ENCODE measurements at places on chromosomes 11 and 22.
A peak's percentile ranks its signal among the peaks of the same experiment; 100 is the strongest.

DNA sequence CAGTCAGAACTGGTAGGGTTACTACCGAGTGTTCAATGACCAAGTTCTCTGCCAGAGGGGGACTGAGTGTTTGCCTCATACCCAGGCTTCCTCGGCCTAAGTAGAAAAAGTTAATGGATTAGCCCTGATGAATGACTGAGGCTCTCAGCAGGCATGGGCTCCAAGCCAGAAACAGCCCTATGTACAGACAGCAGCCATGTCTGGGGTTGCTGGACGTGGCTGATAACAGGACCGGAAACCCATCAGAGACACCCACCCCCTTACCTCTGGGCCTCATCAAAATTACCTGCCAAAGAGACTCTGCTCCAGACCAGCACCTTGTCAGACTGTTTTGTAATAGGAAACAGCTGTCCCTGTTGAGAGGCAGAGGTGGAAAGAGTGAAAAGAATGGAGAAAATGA lies 351.4 kb downstream of the ETS1 start:
- peak; percentile 25 for DNase-seq

DNA sequence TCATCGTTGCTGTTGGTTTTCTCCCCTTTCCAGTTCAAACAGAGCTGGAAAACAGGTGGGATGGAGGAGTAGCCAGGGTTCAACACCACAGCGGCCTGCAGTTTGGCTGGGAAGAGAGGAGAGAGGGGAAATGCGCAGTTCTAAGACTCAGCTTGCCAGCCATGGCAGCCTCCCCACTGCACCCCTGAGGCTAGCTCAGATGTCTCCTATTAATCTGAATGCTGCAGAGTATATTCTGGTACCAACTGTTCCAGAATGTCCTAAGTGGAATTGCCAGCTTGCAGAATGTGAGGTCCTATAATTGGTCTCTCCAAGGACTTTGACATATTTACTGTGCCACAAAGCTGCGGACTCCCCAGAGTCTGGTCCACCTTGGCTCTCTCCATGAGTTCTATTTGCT lies 32.0 kb downstream of the NEFH start:
- DNase-seq = no peak

GRCh38 chr22:43861529-43861928 lies 784 bp downstream of the SULT4A1 start:
- DNase-seq = no peak

DNA sequence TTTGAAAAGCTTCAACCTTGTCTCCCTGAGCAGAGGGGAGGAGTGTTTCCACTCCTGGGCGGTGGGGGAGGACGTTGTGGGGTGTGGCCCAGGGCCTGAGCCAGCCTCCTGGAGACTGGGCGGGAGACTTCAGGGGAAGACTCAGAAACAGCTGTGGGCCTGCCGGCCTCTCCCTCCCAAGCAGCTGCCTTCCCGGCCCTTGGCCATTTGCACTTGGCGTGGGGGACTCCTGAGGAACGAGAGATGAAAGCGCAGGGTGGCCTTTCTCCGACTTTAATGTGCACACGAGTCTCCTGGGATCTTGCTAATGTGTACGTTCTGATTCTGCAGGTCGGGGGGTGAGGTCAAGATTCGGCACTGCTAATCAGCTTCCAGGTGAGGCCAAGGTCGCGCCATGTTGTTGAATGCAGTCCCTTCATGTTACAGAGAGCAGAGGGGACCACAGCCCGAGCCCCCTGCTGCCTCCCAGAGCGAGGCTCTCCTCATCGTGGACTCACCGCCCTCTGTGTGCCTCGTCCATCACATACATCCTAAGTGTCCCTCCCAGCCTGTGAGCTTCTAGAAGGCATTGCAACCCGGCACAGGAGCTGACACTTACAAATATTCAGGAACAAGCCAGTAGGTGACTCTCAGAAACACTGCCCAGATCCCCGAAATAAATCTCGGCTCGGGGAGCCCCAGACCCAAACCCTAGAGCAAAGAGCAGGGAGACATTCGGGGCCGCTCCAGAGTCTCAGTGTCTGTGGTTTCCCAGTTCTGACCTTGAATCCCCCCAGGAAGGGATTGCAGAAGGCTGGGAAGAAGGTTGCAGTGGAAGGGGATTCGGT lies 7.7 kb downstream of the LIF start:
- peak; percentile 72 for DNase-seq

- DNase-seq = no peak
Measured at GRCh38 chr22:41971431-41971830, 2.2 kb downstream of the SEPTIN3 start.

DNA sequence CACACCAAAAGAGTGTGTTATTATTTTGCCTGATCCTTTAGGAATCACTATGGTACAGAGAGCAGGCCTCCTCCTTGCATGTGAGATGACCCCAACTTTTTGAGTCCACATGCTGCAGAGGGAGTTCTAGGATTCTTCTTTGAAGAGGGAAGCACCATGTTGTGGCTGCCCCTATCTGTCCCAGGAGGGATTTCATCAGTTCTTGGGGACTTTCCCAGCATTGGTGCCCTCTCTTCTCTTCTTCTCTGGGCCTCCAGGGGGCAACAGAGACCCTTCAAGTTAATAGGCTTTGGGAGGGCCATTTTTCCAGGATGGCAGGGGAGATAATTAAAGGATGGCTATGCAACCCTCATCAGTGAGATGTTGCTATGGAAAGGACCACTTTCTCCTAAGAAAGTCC lies 3.6 kb downstream of the MMP1 start:
- peak; percentile 59 for DNase-seq

- DNase-seq = no peak
Measured at GRCh38 chr11:129093283-129093682, 98.8 kb downstream of the ARHGAP32 start.

- DNase-seq = no peak
Measured at GRCh38 chr11:75850787-75851186, 35.8 kb downstream of the UVRAG start.

DNA sequence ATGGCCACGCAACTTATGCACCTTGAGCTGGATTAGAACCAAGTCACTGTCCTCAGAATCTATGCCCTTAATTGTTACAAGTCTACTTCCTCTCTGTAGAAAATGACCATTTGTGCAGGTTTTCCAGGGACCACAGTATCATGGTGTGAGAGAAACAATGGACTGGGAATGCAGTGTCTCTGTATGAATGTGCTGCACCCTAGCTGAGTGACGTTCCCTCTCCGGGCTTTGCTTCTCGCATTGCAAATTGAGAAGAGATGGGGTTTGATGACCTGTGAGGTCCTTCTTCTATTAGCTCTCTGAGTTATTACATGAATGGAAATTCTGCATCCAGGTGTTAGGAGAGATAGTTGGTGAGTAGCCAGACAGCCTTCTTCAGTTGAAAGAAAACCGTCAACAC lies 1052.3 kb downstream of the NTM start:
- no peak for DNase-seq

- DNase-seq = no peak
Measured at GRCh38 chr11:103013421-103013820, 57.9 kb upstream of the MMP13 start.

- no peak for DNase-seq
Measured at GRCh38 chr11:20771681-20772080, 102.3 kb downstream of the NELL1 start.

GRCh38 chr11:3169255-3170043 lies 4.3 kb upstream of the OSBPL5 start:
- no peak for DNase-seq

- no peak for DNase-seq
Measured at GRCh38 chr11:60168306-60168705, 14.6 kb downstream of the MS4A6A start.

GRCh38 chr22:27311698-27312550 lies 489.6 kb downstream of the MN1 start:
- peak; percentile 36 for DNase-seq

DNA sequence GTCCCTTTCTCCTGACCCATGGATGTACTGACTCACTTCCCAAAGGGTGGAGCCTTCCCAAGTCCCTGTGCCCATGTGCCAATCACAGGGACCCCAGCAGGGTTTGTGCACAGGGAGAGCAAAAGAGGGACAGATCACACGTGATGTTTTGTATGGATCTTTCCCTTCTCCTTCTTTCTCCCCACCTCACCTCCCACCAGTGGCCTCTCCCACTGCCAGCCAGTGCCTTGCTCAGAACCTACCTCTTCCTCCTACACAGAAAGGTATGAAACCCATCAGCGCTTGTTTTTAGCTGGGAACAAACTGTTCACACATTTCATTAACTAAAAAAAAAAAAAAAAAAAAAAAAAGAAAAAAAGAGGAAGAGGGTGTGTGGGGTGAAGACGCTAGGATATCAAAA lies 112.9 kb downstream of the DSCAML1 start:
- no peak for DNase-seq

DNA sequence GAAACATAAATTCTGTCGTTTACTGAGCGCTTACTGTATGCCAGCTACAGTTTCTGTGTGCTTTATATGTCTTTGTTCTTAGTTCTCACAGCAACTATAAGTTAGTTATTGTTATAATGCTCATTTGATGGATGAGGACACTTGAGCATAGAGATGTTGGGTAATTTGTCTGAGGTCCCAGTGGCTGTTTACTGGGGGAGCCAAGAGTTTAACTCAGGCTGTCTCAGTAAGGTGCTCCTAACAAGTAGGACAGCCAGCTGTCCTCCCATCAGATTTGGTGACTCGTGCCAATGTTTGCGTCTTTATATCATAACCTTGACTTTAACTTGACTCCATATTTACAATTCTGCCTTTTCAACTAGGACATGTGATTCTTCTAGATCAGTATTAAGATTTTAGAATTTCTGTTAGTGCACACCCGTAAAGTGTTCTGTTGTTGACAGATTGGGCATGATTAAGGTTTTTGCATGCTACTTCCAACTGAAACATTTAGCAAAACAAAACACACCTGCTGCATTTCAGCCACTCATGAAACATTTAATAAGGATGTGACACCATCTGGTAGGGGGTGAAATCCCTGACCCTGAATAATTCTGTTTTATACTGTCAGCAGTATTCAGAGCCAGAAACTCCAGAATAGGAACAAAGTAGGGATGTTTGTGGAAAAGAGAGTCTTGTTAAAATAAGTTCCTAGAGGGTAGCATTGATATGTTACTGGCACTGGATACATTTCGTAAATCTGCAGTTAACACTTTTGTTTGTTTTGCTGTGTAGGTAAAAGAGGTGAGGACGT lies 1.9 kb downstream of the REXO2 start:
- DNase-seq = no peak

GRCh38 chr11:67376873-67377808 lies 3.7 kb upstream of the CLCF1 start:
- DNase-seq = no peak

GRCh38 chr11:113311536-113311935 lies 2.8 kb upstream of the TTC12 start:
- no peak for DNase-seq

- DNase-seq = peak; percentile 86
Measured at GRCh38 chr11:12377824-12378593, 638 bp downstream of the PARVA start.

GRCh38 chr11:2901196-2901796 lies 15.7 kb upstream of the CDKN1C start:
- no peak for DNase-seq

DNA sequence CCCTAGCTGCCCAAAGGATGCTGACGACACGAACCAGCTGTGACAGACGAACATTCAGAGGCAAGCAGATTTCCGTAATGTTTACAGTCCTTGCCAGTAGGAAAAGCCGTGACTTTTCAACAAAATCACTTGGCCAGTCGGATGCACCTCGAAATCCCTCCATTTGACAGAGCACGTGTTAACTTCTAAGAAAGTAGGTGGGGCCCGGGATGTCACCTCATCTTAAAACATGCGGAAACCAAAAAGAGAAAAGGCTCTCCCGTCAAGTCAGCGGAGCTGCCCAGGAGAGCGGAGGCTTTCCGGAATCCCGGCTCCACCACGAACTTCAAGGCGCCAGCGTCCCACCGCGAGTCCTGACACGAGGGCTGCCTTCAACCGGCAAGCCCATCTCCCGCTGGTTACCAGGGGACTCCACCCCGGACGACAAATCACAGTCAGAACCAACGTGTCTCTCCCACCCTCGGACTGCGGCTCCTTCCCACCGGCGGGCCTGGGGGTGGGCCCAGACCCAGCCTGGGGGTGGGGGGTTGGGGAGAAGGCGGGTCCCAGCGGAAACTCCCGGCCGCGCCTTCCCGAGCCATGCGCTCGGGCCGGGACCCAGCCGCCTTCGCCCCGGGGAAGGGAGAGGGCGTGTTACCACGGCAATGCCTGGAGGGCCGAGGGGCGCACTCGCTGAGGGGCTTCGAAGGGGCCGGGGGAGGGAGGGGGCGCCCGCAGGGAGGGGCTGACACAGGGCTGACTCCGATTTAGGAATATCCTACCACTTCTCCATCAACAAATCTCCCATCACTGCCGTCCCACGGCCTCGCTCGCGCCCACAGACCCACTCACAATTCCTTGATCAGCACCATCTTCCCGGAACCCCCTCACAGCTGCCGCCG lies 475 bp downstream of the PITPNB start:
- peak; percentile 79 for DNase-seq

- no peak for DNase-seq
Measured at GRCh38 chr11:83845797-83846196, 559.6 kb upstream of the CCDC90B start.

DNA sequence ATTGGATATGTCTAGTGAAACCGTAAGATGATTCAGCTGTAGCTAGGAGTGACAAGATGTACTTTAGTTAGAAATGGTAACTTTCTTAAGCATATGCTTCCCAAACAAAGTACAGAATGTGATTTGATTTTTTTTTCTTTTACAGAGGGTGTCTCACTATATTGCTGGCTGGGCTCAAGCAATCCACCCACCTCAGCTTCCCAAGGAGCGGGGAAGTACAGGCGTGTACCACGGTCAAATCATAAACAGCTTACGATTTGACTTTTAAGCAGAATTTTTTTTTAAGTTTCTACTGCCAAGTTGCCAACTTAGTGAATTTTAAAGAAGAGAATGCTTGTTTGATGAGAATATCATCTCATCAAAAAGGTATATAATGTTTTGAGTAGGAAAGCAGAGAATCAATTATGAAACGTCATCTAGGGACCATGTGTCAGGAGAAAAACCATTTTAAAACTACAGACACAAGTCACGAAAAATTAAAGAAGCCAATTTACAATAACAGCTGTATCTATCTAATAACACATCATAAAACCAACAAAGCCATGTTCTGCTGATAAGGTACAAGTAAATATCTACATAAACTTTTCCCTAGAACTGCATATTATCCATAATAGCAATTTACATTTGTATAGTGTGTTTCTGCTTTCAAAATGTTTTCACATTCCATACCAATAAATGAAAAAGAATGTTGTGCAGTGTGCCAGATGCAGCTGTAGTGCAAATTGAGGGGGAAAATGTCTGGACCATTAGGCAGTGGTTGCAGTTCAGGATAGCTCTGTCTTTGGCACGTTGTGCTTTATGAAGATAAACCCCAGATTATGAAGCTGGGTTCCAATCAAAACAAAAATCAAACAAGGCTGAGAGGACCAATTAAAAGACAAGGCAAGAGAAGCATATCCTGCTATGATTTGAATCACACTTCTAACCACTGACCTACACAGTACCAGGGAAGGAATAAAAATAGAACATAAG lies 33.7 kb upstream of the USP47 start:
- DNase-seq = no peak

DNA sequence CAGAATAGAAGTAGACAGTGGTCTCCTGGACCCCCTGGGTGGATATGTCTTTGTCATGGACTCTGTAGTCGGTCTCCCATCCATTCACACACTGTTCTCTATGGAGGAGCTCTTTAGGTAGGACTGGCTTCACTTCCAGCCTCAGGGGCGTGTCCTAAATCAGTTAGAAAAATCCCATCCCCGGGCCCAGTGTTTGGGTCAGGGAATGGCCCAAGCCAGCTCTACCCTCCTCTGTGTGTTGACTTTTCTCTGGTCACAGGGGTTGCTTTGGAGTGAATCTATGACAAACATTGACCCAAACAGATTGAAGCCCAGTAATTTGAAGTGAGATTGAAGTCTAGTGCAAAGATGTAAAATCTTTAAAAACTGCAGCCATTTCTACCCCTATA lies 34.0 kb downstream of the WEE1 start:
- DNase-seq = peak; percentile 19
